NCI-H524 (cell line): ENCODE measurements at places on chromosomes 11 and 22.

GRCh38 chr11:84313830-84314359 is 1027.7 kb upstream of the CCDC90B start:
- DNase-seq = no peak

GRCh38 chr11:65744026-65744698 is 23.6 kb upstream of the RNASEH2C start:
- peak; percentile 69 for DNase-seq

DNA sequence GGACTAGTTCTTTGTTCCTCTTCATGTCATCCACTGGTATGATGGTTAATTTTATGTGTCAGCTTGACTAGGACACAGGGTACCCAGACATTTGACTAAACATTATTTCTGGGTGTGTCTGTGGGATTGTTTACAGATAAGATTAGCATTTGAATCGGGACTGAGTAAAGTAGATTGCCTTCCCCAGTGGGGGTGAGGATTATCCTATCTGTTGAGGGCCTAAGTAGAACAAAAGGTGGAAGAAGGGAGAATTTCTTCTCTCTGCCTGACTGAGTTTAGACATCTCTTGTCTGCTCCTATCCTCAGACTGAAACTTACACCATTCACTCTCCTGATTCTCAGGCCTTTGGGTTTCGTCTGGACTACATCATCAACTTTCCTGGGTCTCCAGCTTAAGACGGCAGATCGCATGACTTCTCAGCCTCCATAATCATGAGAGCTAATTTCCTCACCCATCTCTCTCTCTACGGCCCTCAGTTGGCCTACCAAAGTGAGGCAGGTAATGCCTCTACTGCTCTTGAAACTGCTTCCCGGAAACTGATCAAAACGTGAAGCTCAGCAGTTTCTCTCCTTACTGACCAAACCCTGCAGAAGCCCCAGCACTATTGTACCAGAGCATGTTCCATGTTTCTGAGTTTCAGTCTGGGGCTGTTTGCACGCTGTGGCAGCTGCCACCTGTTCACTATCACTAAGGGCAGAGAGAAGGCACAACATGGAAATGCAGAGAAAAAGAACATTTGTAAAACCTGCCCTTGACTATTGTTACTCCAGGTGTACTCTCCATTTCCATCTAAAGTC is 95.4 kb downstream of the NXPE2 start:
- DNase-seq = peak; percentile 15

GRCh38 chr11:119363081-119363850 is 16.8 kb upstream of the MFRP start:
- DNase-seq = no peak

- no peak for DNase-seq
Observed at GRCh38 chr22:19798003-19798665, 37.6 kb downstream of the TBX1 start.
